Activated T-cell treated with anti-CD3 and anti-CD28 coated beads for 24 hours (primary cell): ENCODE measurements at places on chromosomes 11 and 22.
A peak's percentile ranks its signal among the peaks of the same experiment; 100 is the strongest.

GRCh38 chr11:79860336-79860735 is 419.5 kb upstream of the TENM4 start:
- DNase-seq = no peak

- no peak for DNase-seq
Observed at GRCh38 chr11:86790195-86790725, 10.1 kb upstream of the PRSS23 start.

GRCh38 chr22:49660321-49660720 is 167.4 kb downstream of the BRD1 start:
- no peak for DNase-seq

GRCh38 chr11:12165237-12165875 is 55.0 kb downstream of the MICAL2 start:
- DNase-seq = no peak

GRCh38 chr11:94030059-94030458 is 8.9 kb downstream of the HEPHL1 start:
- no peak for DNase-seq

DNA sequence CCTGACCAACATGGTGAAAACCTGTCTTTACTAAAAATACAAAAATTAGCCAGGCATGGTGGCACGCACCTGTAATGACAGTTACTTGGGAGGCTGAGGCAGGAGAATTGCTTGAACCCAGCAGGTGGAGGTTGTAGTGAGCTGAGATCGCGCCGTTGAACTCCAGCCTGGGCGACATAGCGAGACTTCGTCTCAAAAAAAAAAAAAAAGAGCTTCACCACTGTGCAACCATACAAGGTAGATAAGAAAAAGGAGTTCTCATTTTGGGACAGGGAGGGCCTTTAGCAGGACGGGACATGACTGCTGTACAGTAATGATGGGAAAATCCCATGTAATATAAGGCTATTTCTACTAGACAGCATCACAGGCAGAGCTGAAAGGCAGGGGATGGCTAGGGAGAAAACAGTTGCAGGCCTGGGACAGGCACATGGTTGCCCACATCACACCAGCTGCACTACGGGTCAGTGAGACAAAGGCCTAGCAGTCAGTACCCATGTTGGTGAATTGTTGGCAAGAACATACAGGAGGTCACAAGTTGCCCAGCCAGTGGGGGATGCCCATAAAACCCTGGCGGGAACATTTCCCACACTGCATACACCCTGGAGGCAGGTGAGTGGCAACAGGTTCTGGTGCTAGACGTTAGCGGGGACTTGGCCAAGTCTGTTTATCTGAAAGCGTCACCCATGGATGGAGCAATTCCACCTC is 5.4 kb downstream of the TANGO2 start:
- no peak for DNase-seq

DNA sequence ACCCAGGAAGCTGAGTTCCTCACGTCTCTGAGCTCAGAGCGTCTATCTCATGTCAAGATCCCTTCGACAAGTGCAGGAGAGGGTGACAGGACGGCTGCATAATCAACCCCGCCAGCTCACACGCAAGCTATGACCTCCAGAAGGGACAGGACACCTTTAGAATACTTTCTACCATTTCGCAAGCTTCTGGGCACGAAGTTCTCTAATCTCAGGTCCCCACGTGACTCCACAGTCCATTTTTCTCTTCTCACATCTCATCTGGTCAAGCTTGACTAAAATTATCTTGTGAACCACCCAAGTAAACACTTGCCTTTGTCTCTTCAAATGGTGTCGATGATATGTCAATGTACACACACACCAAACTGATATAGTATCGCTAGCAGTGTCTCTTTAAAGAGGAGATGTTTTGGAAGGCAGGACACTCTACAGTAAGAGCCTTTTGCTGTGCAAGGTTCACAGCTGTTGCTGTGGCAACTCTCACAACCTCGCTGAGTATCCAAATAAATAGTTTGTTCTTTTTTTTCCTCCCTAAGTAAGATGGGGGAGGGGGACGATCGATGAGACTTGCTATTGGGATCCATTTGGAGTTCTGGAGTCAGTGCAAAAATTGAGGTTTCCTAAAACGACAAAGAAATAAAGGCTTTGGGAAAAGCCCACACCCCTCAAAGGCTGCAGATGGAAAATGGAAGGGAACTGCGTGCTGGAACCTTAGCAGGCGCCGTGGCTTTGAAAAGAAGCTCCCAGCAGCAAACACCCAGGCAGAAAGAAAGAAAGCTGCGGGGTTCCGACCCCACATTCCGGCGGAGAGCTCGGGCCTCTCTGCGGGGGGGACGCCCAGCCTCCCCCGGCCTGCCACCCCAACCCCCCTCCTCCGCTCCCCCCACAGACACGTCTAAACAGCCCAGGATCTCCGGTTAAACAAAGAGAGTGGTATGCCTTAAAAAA is 215.4 kb upstream of the UBASH3B start:
- DNase-seq = no peak

DNA sequence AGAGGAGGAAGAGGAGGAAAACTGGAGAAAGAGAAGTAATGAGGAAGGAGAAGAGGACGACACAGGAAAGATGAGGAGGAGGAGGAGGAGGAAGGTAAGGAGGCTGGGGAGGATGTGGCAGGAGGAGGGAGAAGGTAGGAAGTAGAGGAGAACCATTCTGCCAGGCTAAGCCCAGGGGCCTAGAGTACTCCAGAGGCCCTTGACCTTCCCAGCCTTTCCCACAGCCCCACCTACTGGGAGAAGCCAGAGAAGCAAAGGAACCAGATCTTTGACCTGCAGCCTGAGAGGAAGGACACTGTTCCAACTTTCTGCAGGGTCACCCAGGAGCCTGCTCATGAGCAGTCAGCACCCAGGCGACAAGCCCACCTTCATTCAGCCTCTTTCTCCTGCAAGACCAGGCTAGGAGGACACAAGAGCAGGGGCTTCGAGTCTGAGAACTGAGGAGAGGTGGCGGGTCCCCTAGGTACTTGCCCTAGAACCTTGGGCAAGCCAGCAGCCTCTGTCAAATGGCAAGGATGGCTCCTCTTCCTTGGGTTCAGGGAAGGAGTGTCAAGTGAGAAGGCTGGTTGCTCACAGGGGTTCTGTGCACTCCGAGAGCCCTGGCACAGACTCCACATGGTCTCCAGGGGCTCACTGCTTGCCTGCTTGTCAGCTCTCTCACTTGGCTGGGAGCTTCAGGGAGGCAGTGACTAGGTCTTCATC is 27.9 kb upstream of the OAF start:
- DNase-seq = no peak

DNA sequence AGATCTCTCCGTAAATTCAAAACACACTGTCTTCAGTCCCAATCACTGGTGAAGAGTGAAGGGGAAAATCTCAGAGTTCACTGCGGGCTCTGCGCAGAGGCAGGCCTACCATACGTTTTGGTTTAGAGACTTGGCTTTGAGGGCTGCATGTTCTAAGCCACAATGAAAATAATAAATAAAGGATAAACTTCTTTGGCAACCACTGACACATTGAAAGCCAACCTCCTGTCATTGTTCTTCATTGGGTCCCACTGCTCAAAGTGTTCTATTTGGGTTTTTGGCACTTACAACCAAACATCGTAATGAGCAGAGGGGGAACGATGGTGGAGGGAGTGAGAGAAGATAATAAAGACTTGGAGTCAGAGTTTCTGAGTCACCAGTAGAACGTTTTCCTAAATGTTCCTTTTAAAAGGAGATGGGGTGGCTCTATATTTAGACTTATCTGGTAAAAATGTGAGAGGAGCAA is 472.9 kb downstream of the SOX6 start:
- no peak for DNase-seq

GRCh38 chr11:7640816-7641215 is 32.5 kb downstream of the CYB5R2 start:
- no peak for DNase-seq

- DNase-seq = no peak
Observed at GRCh38 chr11:69208190-69209037, 52.7 kb downstream of the SMIM38 start.

- DNase-seq = peak; percentile 10
Observed at GRCh38 chr11:9385327-9385899, 961 bp downstream of the IPO7 start.

DNA sequence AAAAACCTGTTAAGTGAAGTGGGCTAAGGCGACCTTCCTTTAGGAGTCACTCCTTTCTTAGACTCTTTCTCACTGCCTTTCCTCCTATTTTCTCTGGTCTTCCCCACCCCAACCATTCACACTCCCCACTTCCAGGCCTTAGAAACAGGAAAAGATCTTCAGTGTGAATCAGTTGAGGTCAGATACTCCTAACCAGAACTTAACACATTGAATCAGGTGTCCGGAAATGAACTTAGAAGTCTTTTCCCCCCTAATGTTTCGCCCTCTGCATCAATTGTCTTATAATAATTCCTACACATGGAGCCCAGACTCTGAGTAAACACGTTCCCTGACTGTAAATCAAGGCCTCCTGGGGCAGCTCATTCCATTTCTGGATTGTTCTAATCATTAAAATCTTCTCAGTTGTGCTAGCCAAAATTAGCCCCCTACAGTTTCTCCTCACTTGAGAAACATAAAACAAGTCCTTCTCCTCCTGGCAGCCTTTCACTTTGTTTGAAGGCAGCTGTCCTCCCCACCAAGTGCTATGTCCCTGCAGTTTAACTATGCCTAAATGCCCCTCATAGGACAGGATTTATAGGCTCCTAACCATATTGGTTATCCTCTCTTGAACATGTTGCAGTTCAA is 32.7 kb upstream of the USP47 start:
- DNase-seq = no peak

GRCh38 chr22:33467620-33468095 is 409.5 kb upstream of the SYN3 start:
- no peak for DNase-seq

DNA sequence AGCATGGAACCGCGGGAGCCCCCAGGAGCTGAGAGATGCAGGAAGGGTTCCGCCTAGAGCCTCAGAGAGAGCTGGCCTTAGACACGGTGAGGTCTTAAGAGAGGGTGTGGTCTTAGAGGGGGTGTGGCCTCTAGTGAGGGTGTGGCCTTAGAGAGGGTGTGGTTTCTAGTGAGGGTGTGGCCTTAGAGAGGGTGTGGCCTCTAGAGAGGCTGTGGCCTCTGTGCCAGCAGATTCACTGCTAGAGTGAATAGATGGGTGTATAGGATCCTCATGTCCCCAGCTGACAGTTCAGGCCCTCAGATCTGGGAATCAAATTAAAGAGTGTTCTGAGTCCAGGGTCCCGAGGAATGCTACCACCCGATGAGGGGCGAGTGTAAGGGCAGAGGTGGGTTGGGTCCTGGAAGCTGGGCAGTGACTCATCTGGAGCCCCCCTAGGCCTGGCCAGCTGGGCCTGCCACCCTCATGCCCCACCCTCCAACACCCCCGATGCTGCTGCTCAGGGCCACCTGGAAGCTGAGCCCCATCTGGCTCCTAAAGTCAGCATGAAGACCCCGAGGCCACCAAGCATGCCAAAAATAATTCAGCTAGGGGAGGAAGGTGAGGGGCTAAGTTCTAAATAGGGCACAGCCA is 49.5 kb downstream of the IGF2 start:
- DNase-seq = peak; percentile 37
